ENCODE measurements at places on chromosomes 11 and 22.

- peak; percentile 57 for DNase-seq
Observed at GRCh38 chr11:44290208-44290607, 19.7 kb downstream of the ALX4 start.

DNA sequence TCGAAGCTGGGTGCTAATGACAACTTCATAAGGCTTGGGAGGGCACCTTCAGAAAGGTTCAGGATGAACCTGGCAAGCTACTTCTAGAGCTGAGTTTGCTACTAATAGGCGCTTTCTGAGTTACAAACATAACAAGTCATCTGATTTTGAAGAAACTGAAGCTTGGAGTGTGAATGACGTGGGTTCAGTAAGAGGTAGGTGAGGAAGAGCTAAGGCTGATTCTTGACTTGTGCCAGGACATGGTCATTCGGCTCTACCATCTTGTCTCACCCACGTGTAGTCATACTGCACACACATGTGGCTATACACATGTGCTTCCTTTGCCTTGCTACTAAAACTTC lies 56.4 kb downstream of the SWAP70 start:
- DNase-seq, result no peak

DNA sequence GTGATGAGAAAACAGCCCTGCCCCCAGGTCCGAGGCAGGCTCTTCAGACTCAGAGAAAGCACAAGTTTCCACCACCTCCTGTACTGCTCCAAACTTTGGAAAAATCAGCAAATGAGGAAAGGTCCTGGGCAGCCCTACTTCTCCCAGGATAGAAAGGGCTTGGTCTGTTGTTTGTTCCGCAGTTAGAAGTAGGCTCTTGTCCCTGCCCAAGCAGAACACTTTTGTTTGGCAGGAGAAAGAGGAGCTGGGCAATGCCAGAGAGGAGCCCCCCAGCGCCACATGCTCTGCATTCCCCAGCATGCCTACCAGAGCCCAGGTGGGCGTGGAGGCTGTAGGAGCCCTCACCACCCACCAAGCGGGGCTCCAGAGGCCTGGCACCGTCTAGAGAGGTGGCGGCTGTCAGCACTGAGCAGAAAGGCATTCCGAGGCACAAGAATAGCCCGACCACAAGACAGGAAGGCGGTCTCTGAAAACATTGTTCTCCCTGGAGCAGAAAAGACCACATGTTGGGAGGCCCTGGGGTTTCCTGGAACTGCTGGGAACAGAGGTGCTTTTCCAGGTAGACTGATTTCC lies 90.3 kb upstream of the CD82 start:
- no peak for DNase-seq

- no peak for DNase-seq
Observed at GRCh38 chr11:121651257-121651605, 198.5 kb upstream of the SORL1-AS1 start.

- peak; percentile 87 for DNase-seq
Observed at GRCh38 chr11:131033151-131033651, 116.9 kb upstream of the SNX19 start.

DNA sequence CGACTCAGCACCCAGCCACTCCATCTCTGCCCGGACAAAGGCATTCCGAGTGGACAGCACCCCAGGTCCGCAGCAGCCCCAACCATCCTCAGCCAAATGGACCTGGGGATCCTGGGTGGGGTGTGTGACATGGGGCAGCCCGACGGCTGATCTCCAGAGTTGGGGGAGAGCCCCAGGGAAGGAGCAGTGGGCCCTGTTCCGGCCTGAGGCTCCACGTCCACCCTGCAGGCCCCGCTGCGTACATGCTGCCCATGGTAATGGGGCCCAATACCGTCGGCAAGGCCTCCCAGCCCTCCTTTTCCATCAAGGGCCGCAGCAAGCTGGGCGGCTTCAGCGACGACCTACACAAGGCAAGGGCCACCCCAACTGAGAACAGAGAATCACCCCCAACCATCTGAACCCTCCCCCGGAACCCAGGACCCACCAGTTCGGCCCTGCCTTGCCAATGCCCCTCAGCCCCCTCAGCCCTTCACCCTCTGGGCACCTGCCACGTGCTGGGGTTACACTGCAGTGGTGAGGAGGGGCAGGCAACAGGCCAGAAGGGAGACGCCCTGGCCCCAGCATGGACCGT lies 5.4 kb downstream of the SCGB1C1 start:
- no peak for DNase-seq

DNA sequence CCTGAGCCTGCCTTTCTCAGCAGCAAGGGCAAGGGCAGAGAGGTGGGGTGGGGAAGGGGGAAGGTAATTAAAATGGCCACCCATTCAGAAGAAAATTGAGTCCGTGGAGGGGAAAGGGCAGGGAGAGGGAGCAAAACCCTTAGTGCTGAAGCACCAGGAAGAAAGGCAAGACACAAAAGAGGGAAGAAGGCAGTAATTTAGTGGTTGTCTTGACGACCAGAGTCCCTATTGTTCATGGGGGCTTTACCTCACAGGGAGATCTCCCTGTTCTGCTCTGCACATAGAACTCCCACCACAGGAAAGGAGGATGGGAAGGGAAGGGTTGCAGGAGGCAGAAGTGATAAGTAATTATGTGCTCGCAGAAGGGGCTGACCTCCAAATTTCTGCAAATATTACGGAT lies 23.4 kb downstream of the SNX19 start:
- no peak for DNase-seq

- no peak for DNase-seq
Observed at GRCh38 chr11:110044226-110044968, 48.8 kb upstream of the ZC3H12C start.

GRCh38 chr11:65448418-65449105 lies 26.0 kb downstream of the NEAT1 start:
- peak; percentile 65 for DNase-seq

DNA sequence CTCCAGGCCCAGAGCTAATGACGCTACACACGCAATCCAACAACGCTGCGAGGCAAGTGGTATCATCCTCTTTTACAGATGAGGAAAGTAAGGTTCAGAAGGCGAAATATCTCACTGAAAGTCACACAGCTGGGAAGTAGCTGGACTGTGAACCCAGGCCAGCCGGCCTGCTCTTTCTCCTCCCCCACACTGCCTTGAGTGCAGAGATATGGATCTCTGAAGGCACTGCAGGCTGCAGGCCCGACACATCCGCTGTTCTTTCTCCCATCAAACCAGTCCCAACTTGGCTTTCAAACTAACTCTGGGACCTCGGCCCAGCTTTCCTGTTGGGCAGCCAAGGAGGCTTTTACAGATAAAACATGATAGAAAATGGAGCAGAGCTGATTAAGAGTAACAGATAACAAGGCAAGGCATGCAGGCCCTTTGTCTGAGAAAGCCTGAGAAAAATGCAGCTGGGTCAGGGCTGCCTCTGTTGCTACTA lies 64.0 kb upstream of the PTPRJ start:
- no peak for DNase-seq

- DNase-seq, result no peak
Observed at GRCh38 chr11:75450236-75450635, 17.2 kb upstream of the KLHL35 start.

DNA sequence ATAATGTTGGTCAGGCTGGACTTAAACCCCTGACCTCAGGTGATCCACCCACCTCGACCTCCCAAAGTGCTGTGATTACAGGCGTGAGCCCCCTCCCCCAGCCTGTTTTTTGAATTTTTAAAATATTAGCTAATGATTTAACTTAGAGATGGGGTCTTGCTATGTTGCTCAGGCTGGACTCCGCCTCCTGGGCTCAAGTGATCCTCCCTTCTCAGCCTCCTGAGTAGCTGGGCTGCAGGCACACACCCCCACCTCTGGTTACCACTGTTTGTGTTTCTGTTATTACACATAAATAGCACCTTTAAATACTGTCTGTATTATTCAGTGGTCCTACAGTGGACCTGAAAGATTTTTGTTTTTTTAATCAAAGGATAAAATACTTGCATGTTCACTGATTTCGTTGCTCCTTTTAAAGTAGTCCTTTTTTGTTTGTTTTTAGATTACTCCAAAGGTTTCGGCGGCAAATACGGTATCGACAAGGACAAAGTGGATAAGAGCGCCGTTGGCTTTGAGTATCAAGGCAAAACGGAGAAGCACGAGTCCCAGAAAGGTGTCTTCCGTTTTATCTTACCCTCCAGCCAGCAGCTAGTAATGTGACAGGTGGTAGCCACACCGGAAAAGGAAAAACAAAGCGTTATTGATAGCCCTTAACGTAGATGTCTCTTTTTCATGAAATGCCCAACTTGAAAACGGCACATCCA lies 21.1 kb downstream of the CTTN start:
- no peak for DNase-seq

- peak; percentile 20 for DNase-seq
Observed at GRCh38 chr11:106585061-106585460, 433.2 kb downstream of the GUCY1A2 start.

DNA sequence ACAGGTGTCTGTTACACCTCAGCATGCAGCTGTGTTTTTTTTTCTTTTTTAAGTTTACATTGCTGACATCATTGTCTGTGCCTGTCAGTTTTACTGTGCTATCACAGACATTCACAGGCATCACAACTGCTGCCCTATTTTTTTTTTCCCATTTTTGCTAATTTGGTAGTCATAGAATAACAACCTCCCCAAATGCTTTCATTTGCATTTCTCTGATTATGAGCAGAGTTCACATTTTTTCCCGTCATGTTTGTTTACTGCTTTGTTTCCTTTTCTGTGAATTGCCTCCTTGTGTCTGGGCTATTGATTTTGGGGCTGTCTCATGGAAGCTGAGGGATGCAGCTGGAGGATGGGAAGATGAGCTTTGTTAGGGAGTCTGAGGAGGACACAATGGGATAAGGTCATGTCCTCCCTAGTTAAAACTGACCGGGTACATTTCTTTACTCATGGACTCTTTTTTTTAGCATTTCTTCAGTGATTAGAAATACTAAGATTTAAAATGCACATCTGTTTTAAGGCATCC lies 155.1 kb downstream of the LDLRAD3 start:
- no peak for DNase-seq

- peak; percentile 4 for DNase-seq
Observed at GRCh38 chr11:31995032-31995431, 95.8 kb upstream of the RCN1 start.

DNA sequence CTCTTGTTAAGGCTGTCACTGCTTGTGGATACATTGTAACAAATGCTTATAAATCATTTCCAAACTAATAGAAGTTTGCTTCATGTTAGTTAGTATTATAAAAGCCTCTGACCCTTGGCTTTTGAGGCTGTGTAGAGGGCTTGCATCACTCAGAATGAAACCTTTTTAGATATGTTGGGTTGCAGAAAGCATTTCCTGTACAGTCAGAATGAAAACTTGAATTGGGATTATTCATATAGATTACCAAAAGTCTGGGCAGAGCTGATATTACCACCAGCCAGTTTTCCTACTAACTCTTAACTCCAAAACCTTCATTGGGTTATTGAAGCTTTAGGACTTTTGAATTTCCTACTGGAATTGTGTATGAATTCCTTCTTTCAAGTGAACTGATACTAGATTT lies 12.0 kb downstream of the KMT2A start:
- DNase-seq, result peak; percentile 33

- DNase-seq, result no peak
Observed at GRCh38 chr22:46969491-46969890, 207.0 kb downstream of the TBC1D22A start.

- peak; percentile 44 for DNase-seq
Observed at GRCh38 chr22:31451709-31452571, 37.7 kb downstream of the EIF4ENIF1 start.

DNA sequence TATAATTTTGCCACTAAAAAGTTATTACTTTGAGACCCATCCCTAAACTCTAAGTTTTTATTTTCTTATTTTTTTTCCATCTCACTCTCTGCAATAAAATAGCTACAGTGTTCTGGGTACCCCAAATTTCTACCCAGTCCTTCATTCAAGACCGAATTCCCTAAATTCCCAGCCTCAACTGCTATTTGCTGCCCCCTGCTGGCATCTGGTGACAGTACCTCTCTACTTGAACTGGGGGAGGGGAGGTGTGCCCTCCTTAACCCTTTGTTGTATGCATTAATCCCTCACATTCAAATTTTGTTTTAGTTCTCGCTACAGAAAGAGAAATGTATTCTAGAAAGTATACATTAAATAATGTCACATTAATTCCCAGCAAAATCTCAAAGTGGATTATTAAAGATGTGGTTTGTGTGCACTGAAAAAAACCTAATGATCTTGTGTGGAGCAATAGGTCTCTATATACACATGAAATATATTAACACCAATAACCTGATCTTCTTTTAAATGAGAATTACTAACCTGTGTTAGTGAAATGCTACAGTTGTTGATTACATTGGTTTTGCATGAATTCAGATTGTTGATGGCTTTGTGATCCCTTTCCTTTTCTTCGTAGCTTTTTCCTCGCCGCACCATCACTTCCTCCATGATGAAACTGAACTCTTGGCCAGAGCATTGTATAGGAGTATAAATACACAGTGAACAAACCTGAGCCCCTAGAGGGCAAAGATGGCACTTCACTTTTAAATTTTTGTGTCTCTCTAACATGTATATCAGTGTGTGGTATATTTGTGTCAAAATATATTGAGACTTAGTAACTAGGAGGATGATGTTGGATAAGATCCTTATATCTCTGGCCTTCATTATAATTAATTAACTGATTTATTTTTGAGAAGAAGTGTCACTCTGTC lies 590.0 kb downstream of the METTL15 start:
- DNase-seq, result peak; percentile 20

GRCh38 chr11:118401880-118402590 lies 629 bp downstream of the ATP5MG start:
- peak; percentile 63 for DNase-seq

GRCh38 chr22:50694099-50694605 lies 21.5 kb downstream of the SHANK3 start:
- DNase-seq, result no peak

GRCh38 chr11:112785719-112786118 lies 175.5 kb upstream of the NCAM1 start:
- DNase-seq, result peak; percentile 24

DNA sequence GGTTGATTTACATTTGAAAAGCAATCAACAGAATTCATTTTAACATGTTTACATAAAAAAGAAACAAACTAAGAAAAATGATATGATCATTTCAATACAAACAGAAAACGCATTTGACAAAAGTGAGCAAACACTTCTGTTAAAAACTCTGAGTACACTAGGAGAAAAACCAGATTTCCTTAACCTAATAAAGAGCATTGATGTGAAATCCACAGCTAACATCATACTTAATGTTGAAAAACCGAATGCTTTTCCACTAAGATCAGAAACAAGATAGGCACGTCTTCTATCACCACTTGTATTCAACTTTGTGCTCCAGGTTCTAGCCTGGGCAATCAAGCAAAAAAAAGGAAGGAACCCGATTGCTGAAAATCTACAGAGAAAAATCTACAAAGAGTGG lies 227.6 kb downstream of the SBF2 start:
- DNase-seq, result no peak

- no peak for DNase-seq
Observed at GRCh38 chr22:37049224-37049623, 2.3 kb upstream of the KCTD17 start.

- peak; percentile 79 for DNase-seq
Observed at GRCh38 chr11:10588904-10589303, 20.4 kb upstream of the LYVE1 start.

- DNase-seq, result no peak
Observed at GRCh38 chr11:125287491-125288210, 123.1 kb downstream of the PKNOX2 start.

GRCh38 chr11:61881397-61881796 lies 9.9 kb downstream of the FADS3 start:
- no peak for DNase-seq

All from mammary epithelial cell (primary cell).